Heart left ventricle (tissue), 16 donors: ENCODE measurements at places on chromosomes 3 and 15. TPM values are rescaled to one million over a fixed set of nuclear protein-coding genes. Genes with fewer than 3 reads are reported as not detected.

Gene ZDHHC19
- not detected for total RNA-seq

- no peak overlapping the region for H3K27ac ChIP-seq
- no peaks in the 10 kb centered on the region for H3K27me3 ChIP-seq
- no peak for DNase-seq
- H3K36me3 ChIP-seq: no peaks in the 10 kb centered on the region
- no peaks in the 10 kb centered on the region for H3K4me1 ChIP-seq
These were observed 8.0 kb downstream of the CLDN16 start for GRCh38 chr3:190396001-190396400.

GRCh38 chr3:178436773-178437172 is 99.5 kb upstream of the KCNMB2 start:
- DNase-seq: no peak
- H3K4me3 ChIP-seq: no peak overlapping the region
- H3K27me3 ChIP-seq: no peaks in the 10 kb centered on the region
- H3K4me1 ChIP-seq: peaks cover 9% of the 10 kb centered on the region
- H3K36me3 ChIP-seq: no peaks in the 10 kb centered on the region

- no peak overlapping the region for H3K27ac ChIP-seq
- no peaks in the 10 kb centered on the region for H3K4me1 ChIP-seq
- H3K4me3 ChIP-seq: no peak overlapping the region
- no peak for DNase-seq
These were observed 33.3 kb downstream of the LEO1 start for GRCh38 chr15:51938286-51938685.

DNA sequence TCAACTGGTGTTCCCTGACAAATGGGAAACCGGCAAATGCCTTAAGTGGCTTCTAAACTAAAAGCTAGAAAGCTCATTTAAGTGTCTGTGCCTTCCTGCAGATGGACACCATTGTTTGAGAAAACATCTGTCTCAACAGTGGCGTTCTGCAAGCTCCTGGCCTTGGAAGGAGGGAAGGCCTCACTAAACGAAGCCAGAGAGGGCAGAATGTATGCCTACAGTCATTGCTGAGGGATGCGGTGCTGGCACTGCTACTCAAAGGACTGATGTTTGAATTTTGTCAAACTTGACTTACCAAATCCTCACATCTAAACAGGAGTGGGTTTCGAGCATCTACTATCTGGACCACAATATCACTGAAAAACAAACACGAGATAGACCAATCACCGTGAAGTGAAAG is 12.2 kb downstream of the LSG1 start:
- H3K4me3 ChIP-seq: no peak overlapping the region
- H3K27ac ChIP-seq: no peak overlapping the region
- no peak for DNase-seq
- peaks cover 4% of the 10 kb centered on the region for H3K36me3 ChIP-seq

DNA sequence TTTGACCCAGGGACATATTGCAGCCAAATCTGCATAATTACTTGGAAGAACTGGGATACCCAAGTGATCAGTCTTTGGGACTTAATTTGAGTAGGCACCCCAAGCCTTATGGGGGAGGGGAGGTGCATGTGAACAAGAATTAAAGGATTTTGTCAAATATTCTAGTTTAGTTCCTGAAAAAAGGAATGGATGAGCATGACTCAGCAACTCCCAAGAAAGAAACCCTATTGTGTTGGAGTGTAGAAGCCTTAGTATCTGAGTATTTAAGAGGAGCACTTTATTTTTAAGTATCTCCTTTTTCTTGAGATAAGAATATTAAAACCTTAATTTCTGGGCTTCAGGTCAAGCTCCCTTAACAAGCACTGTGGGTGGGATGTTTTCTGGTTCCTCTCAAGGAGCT is 222.4 kb downstream of the CD47 start:
- no peaks in the 10 kb centered on the region for H3K27me3 ChIP-seq
- no peak overlapping the region for H3K4me3 ChIP-seq
- H3K27ac ChIP-seq: no peak overlapping the region
- no peak for DNase-seq

Gene GOLGA8S
- total RNA-seq: not detected

DNA sequence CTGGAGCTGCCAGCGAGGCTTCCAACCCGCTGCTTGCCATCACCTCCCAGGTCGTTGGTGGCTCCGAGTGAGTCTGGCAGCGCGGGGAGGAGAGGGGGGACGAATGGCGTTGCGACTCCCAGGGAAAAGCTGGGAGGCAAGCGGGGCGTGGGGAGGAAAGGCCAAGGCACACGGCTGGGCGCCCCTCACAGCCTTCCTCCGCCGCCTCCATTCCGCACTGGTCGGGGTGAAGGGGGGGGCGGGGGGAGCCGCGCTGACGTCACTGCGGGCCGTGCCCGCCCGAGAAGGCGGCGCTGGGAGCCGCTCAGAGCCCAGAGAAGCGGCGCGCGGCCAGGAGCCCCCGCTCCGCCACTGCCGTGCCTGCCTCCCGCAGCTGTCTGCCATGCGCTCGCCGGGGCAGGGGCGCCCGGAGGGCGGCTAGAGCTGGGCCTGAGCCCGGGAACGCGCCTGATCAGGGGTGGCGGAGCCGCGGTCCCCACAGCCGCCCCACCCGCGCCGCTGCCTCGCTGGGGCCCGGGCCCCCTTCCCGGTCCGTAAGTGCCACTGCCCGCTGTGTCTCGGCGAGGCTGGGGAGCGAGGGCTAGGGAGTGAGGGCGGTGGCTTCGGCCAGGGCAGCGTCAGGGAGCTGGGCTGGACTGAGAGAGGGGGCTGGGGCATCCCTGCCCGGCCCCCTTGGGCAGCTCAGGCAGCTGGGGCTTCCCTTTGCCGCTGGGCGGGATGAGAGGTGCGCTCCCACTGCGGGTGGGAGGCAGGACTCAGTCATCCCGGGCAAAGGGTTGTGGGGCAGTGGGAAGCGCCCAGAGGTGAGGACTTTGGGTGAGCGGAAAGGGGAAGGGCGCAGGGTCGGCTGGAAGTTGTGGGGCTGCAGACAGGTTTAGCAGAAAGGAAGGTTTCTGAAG is 27.8 kb upstream of the POLG start:
- H3K27me3 ChIP-seq: peaks cover 97% of the 10 kb centered on the region
- peaks cover 4% of the 10 kb centered on the region for H3K4me1 ChIP-seq
- no peak overlapping the region for H3K27ac ChIP-seq
- no peak overlapping the region for H3K4me3 ChIP-seq

GRCh38 chr3:38738630-38739395 is 77.2 kb downstream of the SCN10A start:
- H3K4me3 ChIP-seq: no peak overlapping the region
- H3K36me3 ChIP-seq: no peaks in the 10 kb centered on the region
- DNase-seq: no peak
- H3K27ac ChIP-seq: no peak overlapping the region

Gene SYNPR
- total RNA-seq: not detected

- no peak for DNase-seq
- no peaks in the 10 kb centered on the region for H3K36me3 ChIP-seq
- peak overlapping the region; percentile 92 for H3K27ac ChIP-seq
- no peak overlapping the region for H3K4me3 ChIP-seq
- H3K27me3 ChIP-seq: no peaks in the 10 kb centered on the region
These were observed 73.0 kb downstream of the MGLL start for GRCh38 chr3:127749361-127749760.

- H3K4me3 ChIP-seq: peak overlapping the region; percentile 50
- no peaks in the 10 kb centered on the region for H3K36me3 ChIP-seq
- DNase-seq: peak; percentile 50
- no peak overlapping the region for H3K27ac ChIP-seq
These were observed 40.4 kb downstream of the DNAJB8 start for GRCh38 chr3:128426128-128426921.

GRCh38 chr3:50567011-50567385 is 549 bp downstream of the C3orf18 start:
- DNase-seq: no peak
- H3K27ac ChIP-seq: peak overlapping the region; percentile 38
- no peaks in the 10 kb centered on the region for H3K36me3 ChIP-seq

DNA sequence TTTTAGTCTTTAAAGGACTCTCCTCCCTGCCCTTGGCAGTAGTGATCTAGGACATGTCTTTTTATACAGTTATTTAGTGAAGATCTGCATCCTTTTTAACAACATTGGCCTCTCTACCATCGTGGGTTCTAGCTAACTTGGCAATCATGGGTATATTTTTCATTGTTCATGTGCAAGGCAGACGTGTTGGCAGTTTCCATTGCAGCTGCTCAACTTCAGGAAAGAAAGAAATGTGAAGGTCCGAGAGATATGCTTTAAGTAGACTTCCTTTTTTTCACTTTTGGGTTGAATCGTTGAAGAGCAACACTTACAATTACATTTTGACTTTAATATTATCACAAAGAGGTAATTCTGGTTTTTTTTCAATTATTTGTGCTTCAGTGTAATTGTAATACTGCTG is 172.6 kb downstream of the SATB1 start:
- H3K27ac ChIP-seq: no peak overlapping the region
- DNase-seq: no peak
- no peaks in the 10 kb centered on the region for H3K27me3 ChIP-seq

- no peaks in the 10 kb centered on the region for H3K4me1 ChIP-seq
- H3K36me3 ChIP-seq: no peaks in the 10 kb centered on the region
- no peaks in the 10 kb centered on the region for H3K27me3 ChIP-seq
- DNase-seq: no peak
These were observed 22.8 kb upstream of the NOX5 start for GRCh38 chr15:68991723-68992122.

DNA sequence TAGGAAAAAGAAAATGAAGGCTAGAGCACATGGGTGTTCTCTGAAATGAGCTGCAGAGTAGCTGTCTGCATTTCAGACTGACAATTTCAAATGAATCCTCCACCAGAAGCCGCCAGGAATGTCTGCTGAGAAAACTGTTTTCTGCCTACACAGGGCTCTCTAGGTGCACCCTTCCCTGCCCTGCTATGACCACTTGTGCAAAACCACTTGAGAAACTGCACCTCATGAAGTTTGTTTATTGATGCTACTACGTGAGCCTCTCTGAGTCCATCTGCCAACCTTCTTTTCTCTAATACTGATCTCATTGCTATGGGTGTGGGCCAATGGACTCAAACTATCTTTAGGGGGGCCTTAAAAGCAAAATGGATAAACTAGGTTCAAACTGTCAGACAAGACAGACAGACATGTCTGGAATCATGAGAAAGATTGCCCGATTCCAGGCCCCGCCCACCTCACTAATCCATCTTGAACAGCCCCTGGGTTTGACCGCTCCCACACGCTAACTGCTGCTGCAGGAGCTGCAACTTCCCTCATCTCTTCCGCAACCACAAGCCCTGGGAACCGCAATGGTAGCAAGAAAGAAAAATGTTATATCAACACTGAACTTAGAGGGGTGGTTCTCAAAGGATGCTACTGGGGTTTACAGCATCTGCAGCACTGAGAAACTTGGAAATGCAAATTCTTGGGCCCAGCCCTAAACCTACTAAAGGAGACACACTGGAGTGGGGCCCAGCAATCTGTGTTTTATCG is 9.0 kb upstream of the CD47 start:
- H3K27ac ChIP-seq: no peak overlapping the region
- H3K4me1 ChIP-seq: peaks cover 10% of the 10 kb centered on the region
- no peak overlapping the region for H3K4me3 ChIP-seq
- no peaks in the 10 kb centered on the region for H3K27me3 ChIP-seq

DNA sequence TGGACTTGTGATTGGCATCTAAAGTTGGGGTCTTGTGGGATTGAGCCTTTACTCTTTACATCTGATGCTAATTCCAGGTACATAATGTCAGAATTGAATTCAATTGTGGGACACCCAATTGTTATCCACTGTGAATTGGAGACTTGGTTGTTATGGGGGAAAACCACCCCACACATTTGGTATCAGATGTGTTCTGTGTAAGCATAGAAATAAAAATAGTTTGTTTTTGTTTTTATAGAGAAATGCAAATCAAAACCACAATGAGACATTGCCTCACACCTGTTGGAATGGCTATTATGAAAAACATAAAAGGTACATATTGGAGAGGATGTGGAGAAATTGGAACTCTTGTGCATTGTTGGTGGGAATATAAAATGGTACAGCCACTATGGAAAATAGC is 58.5 kb downstream of the CPA3 start:
- no peak overlapping the region for H3K27ac ChIP-seq
- no peaks in the 10 kb centered on the region for H3K36me3 ChIP-seq
- no peaks in the 10 kb centered on the region for H3K27me3 ChIP-seq
- DNase-seq: no peak

DNA sequence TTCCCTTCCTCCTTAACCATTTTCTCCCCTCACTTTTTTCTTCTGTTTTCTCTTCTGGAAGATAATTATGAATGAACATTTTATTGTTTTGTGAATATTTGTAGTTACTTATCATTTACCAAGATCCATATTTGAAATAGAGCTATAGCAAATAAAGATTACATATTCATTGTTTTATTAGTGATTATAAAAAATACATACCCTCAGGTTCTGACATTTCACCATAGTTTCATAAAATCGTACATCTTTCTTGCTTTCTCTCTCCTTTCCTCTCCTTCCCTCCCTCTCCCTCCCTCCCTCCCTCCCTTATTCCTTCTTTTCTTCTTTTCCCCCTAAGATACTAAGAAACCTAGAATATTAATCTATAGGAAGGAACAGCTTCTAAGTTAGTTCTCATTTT is 410.9 kb upstream of the GOLIM4 start:
- H3K4me3 ChIP-seq: no peak overlapping the region
- no peaks in the 10 kb centered on the region for H3K36me3 ChIP-seq
- no peaks in the 10 kb centered on the region for H3K4me1 ChIP-seq

DNA sequence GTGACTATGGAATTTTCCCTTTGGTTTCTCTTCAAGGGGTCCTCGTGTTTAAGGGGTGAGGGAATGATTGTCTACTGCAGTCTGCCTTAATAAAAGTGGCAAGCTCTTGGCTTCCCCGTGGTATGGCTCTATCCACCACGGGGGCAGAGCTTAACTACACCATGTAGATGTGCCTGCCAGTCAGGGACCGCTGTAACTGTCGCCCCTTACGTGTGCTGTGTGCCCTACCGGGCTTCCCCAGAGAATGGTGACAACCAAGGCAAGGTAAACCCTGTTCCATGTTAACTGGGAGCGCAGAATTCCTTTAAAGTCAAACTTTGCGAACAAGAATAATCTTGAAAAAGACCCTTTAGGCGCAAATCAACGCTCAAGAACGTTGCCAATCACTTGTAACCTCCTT is 966 bp upstream of the C3orf80 start:
- no peaks in the 10 kb centered on the region for H3K36me3 ChIP-seq
- peaks cover 25% of the 10 kb centered on the region for H3K4me1 ChIP-seq
- no peak overlapping the region for H3K27ac ChIP-seq
- no peak for DNase-seq

- peaks cover 50% of the 10 kb centered on the region for H3K4me1 ChIP-seq
- no peaks in the 10 kb centered on the region for H3K27me3 ChIP-seq
- H3K4me3 ChIP-seq: no peak overlapping the region
- DNase-seq: no peak
- H3K27ac ChIP-seq: no peak overlapping the region
- H3K36me3 ChIP-seq: no peaks in the 10 kb centered on the region
These were observed 120.8 kb downstream of the SLCO3A1 start for GRCh38 chr15:91974321-91974720.

GRCh38 chr3:50324351-50325112 is 2.0 kb upstream of the HYAL2 start:
- H3K27ac ChIP-seq: peak overlapping the region; percentile 99
- DNase-seq: peak; percentile 82
- no peak overlapping the region for H3K4me3 ChIP-seq
- H3K36me3 ChIP-seq: no peaks in the 10 kb centered on the region
- H3K27me3 ChIP-seq: no peaks in the 10 kb centered on the region
- peaks cover 71% of the 10 kb centered on the region for H3K4me1 ChIP-seq

Gene GPR62
- total RNA-seq: not detected

Gene TRNT1
- 14.7 TPM for total RNA-seq

Gene MEF2A
- 169 TPM for total RNA-seq

Gene TMOD2
- 6.1 TPM for total RNA-seq

GRCh38 chr3:142180761-142181362 is 31.5 kb upstream of the TFDP2 start:
- no peaks in the 10 kb centered on the region for H3K27me3 ChIP-seq
- no peak for DNase-seq
- peaks cover 89% of the 10 kb centered on the region for H3K36me3 ChIP-seq
- H3K27ac ChIP-seq: no peak overlapping the region
- no peaks in the 10 kb centered on the region for H3K4me1 ChIP-seq
- no peak overlapping the region for H3K4me3 ChIP-seq

Gene SIN3A
- total RNA-seq: 31.8 TPM

Gene NPRL2
- total RNA-seq: 15.3 TPM
